ENCODE measurements at places on chromosomes 11 and 22. TPM values are rescaled to one million over a fixed set of nuclear protein-coding genes. Genes with fewer than 3 reads are reported as not detected.

GRCh38 chr11:91097083-91097482 is 874.2 kb upstream of the CHORDC1 start:
- H3K27ac ChIP-seq = no peak overlapping the region
- H3K36me3 ChIP-seq = no peaks in the 10 kb centered on the region
- no peak for DNase-seq
- H3K4me3 ChIP-seq = no peak overlapping the region

- peak overlapping the region; percentile 48 for H3K27ac ChIP-seq
- H3K27me3 ChIP-seq = no peaks in the 10 kb centered on the region
- H3K4me3 ChIP-seq = peak overlapping the region; percentile 70
- H3K36me3 ChIP-seq = peaks cover 27% of the 10 kb centered on the region
- peaks cover 49% of the 10 kb centered on the region for H3K4me1 ChIP-seq
These were observed 459 bp downstream of the SF3B2 start for GRCh38 chr11:66052664-66052982.

GRCh38 chr22:41146573-41146972 is 54.2 kb downstream of the EP300 start:
- no peak overlapping the region for H3K27ac ChIP-seq
- H3K36me3 ChIP-seq = peaks cover 67% of the 10 kb centered on the region
- no peaks in the 10 kb centered on the region for H3K27me3 ChIP-seq

DNA sequence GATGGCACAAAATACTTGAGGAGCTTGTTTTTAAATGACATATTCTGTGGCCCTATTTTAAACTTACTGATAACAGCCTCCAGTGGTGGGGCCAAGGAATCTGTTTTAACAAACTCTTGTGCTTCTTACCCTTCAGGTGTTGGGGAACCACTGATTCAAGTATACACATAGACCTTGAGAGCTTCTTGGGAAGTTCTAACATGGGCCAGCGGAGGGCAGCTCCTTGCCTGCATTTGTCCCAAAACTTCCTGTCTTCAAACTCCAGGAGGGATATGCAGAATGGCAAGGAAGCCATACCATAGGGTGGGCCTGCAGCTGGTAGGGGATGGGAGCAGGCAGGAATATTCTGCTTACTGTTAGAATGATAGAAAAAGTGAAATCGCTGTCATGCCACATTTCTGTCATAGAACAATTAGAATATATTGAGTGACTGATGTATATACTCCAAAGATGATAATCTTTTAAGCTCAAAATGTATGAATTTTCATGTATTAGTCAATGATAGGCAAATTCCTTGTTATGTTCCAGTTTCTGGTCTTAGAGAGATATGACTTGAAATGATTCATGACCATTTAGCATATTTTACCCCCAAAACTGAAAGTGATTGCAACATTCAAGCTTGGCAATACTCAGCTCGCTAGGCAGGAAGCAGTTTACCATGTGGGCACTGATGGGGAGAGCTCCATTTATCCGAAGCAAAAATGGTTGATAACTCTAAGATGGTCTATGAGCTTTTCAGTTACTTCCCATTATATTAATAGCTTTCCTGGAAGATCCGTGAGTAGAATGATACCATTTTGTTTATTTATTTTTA is 9.2 kb downstream of the EXT2 start:
- H3K27me3 ChIP-seq = no peaks in the 10 kb centered on the region
- no peak overlapping the region for H3K27ac ChIP-seq
- no peak overlapping the region for H3K4me3 ChIP-seq
- DNase-seq = no peak

DNA sequence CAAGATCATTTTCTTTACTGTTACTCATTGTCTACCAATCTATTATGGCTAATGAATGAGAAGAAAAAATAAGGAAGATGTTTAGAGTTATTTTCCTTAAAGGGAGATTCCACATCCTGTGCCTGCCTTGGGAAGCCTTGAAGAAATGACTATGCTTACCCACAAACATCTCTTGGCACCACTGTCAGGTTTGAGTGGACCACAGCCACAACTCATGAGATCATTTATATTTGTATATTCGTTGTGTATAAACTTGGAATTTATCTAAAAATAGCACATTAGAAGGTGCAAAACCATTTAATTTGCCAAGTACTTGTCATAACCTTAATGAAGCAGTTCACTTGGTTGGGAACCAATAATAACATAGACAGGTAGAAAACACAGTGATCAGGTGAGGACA is 740.8 kb downstream of the DLG2 start:
- no peaks in the 10 kb centered on the region for H3K27me3 ChIP-seq
- DNase-seq = no peak
- no peaks in the 10 kb centered on the region for H3K4me1 ChIP-seq
- H3K36me3 ChIP-seq = no peaks in the 10 kb centered on the region

DNA sequence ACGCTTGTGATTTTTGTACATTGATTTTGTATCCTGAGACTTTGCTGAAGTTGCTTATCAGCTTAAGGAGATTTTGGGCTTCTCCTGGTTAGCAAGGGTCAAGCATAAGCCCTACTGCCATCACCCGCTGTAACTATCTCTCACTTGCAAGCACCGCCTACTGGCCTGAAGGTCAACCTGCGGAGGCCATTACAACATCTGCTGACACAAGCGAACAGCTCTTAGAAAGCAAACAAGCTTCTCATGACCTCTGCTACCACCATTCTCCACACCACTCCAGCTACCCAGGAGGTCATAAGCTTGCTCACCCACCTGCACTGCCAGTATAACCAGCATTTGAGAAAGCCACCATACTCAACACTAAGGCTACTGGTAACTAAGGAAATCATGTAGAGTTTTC is 288.4 kb upstream of the KIRREL3 start:
- H3K27ac ChIP-seq = no peak overlapping the region
- H3K4me1 ChIP-seq = no peaks in the 10 kb centered on the region
- H3K4me3 ChIP-seq = no peak overlapping the region
- no peaks in the 10 kb centered on the region for H3K27me3 ChIP-seq
- no peaks in the 10 kb centered on the region for H3K36me3 ChIP-seq

- H3K27ac ChIP-seq = peak overlapping the region; percentile 72
- no peaks in the 10 kb centered on the region for H3K27me3 ChIP-seq
- peaks cover 7% of the 10 kb centered on the region for H3K36me3 ChIP-seq
- H3K4me1 ChIP-seq = peaks cover 56% of the 10 kb centered on the region
- no peak for DNase-seq
- H3K4me3 ChIP-seq = no peak overlapping the region
These were observed 16.6 kb upstream of the PHLDA2 start for GRCh38 chr11:2945757-2946287.

- DNase-seq = no peak
- H3K27ac ChIP-seq = no peak overlapping the region
- H3K4me3 ChIP-seq = no peak overlapping the region
- H3K36me3 ChIP-seq = no peaks in the 10 kb centered on the region
- no peaks in the 10 kb centered on the region for H3K27me3 ChIP-seq
These were observed 7.9 kb upstream of the SPON1 start for GRCh38 chr11:13954591-13954990.

GRCh38 chr11:23021287-23021863 is 161.1 kb upstream of the CCDC179 start:
- H3K4me3 ChIP-seq = no peak overlapping the region
- no peaks in the 10 kb centered on the region for H3K36me3 ChIP-seq
- H3K27ac ChIP-seq = no peak overlapping the region
- DNase-seq = peak; percentile 4

GRCh38 chr11:15194671-15195415 is 80.1 kb downstream of the INSC start:
- DNase-seq = no peak
- no peaks in the 10 kb centered on the region for H3K36me3 ChIP-seq
- no peaks in the 10 kb centered on the region for H3K27me3 ChIP-seq
- no peak overlapping the region for H3K4me3 ChIP-seq
- no peaks in the 10 kb centered on the region for H3K4me1 ChIP-seq

DNA sequence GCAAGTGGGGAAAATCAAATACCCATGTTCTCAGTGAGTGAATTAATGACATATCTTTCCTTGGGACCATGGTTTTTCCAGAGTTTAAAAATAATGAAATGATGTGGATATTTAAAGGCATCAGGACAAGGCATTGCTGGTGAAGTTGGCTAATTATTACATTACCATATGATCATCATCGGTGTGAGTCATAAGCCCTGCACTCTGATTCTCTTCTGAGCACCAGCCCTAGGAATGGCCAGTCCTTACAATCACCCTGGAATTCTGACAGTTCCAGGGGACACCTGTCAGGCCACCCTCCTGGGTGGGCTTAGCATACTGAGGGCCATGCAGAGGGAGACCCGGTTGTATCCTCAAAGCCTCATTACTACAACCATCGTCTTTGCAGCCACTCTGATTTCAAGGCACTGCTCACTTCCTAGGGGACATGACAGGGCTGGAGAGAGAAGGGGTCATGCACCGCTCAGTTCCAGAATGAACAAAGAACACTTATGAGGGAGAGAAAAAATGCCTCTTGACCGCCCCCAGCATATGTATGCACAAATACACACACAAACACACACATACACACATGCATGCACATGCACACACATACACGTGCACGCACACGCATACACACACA is 365.0 kb downstream of the MIAT start:
- H3K27me3 ChIP-seq = no peaks in the 10 kb centered on the region
- DNase-seq = no peak
- H3K36me3 ChIP-seq = no peaks in the 10 kb centered on the region
- H3K4me1 ChIP-seq = no peaks in the 10 kb centered on the region
- no peak overlapping the region for H3K27ac ChIP-seq

DNA sequence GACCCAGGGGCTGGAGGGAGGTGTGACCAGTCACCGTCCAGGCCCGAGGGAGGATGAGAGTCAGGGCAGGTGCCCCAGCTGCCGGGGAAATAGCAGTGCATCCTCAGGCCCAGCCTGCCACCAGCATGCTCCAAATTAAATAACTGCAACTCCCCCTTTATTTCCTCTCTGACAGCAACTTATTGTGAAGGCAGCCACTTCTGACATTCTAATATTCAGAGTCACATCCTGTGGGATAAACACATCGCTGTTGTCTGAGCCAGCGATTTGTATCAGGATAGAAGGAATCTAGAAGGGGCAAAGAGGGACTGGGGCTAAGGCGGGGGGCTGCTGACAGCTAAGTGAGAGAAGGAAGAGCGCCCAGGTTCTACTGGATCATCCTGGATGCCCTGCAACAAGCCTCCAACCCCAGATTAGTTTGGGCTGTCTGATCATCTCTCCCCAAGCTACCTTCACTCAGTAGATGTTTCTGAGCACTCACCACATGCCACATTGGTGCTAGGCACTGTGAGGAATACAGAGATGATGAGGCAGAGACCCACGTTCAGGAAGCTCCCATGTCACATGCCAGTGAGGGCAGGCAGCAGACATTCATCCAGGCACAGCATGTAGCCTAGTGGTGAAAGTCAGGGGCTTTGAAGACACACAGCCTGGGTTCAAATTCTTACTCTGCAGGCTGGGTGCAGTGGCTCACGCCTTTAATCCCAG is 214.1 kb downstream of the BUD13 start:
- H3K27ac ChIP-seq = no peak overlapping the region
- H3K4me3 ChIP-seq = no peak overlapping the region
- no peak for DNase-seq
- peaks cover 11% of the 10 kb centered on the region for H3K4me1 ChIP-seq
- no peaks in the 10 kb centered on the region for H3K27me3 ChIP-seq
- no peaks in the 10 kb centered on the region for H3K36me3 ChIP-seq

- H3K4me3 ChIP-seq = peak overlapping the region; percentile 24
- no peaks in the 10 kb centered on the region for H3K36me3 ChIP-seq
- H3K4me1 ChIP-seq = peaks cover 44% of the 10 kb centered on the region
- DNase-seq = no peak
- no peaks in the 10 kb centered on the region for H3K27me3 ChIP-seq
These were observed 2.5 kb upstream of the ADM start for GRCh38 chr11:10302359-10302743.

GRCh38 chr22:26848244-26848920 is 191.0 kb downstream of the MIAT start:
- H3K36me3 ChIP-seq = no peaks in the 10 kb centered on the region
- no peaks in the 10 kb centered on the region for H3K27me3 ChIP-seq
- H3K4me1 ChIP-seq = no peaks in the 10 kb centered on the region
- no peak for DNase-seq

- H3K36me3 ChIP-seq = no peaks in the 10 kb centered on the region
- H3K27me3 ChIP-seq = no peaks in the 10 kb centered on the region
- no peak for DNase-seq
These were observed 16.0 kb downstream of the PARVG start for GRCh38 chr22:44196731-44197131.

GRCh38 chr22:16932577-16932976 is 75.4 kb downstream of the GAB4 start:
- DNase-seq = no peak
- no peaks in the 10 kb centered on the region for H3K27me3 ChIP-seq
- no peak overlapping the region for H3K27ac ChIP-seq
- H3K36me3 ChIP-seq = no peaks in the 10 kb centered on the region
- no peak overlapping the region for H3K4me3 ChIP-seq

- no peaks in the 10 kb centered on the region for H3K27me3 ChIP-seq
- no peaks in the 10 kb centered on the region for H3K4me1 ChIP-seq
- no peaks in the 10 kb centered on the region for H3K36me3 ChIP-seq
- no peak for DNase-seq
- H3K4me3 ChIP-seq = no peak overlapping the region
These were observed 745.2 kb downstream of the KCNA4 start for GRCh38 chr11:29271616-29272015.

DNA sequence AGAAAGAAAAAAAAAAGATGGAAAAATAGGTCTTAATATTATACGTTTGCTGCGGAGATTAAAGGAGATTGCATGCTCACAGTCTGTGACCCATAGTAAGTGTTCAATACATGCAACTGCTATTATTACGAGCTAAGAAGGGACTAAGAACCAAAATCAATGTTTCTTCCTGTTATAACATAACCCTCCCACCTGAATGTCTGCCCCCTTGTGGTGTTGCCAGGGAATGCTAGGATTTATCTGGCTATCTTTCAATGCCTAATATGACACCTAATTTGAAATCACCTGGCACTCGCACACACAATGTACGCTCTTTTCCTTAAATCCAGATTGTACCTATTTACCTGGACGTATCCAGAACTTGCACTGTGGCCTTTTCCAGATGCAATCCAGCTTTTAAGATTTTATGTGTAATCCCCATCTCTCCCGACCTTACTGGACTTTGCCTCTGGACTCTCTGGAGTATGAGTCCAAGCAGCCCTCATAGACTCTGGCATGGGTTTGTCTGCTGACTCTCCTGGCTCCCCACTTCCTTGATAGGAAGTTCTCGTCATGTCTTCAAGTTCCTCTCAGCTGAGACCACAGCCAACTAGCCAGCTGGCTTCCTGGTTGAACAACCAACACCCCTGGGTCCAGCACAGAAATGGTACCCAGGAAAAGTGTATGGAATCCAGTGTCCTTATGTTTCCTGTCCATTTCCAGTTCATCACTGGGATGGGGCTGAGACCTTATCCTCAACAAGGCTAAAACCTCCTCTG is 151.5 kb downstream of the CCDC34 start:
- no peak for DNase-seq
- no peak overlapping the region for H3K4me3 ChIP-seq
- no peaks in the 10 kb centered on the region for H3K27me3 ChIP-seq
- H3K36me3 ChIP-seq = no peaks in the 10 kb centered on the region
- peaks cover 19% of the 10 kb centered on the region for H3K4me1 ChIP-seq
- no peak overlapping the region for H3K27ac ChIP-seq

GRCh38 chr11:132226522-132226921 is 856.1 kb downstream of the NTM start:
- no peak for DNase-seq
- H3K36me3 ChIP-seq = no peaks in the 10 kb centered on the region

- H3K36me3 ChIP-seq = no peaks in the 10 kb centered on the region
- H3K27me3 ChIP-seq = no peaks in the 10 kb centered on the region
- no peak overlapping the region for H3K27ac ChIP-seq
- no peak for DNase-seq
These were observed 322.8 kb upstream of the SYN3 start for GRCh38 chr22:33380789-33381530.

OR5D16 gene
- total RNA-seq = not detected

CCDC81 gene
- total RNA-seq = 4.5 TPM

OR2AT4 gene
- total RNA-seq = not detected

ARL2 gene
- 166 TPM for total RNA-seq

GGTLC3 gene
- 13.3 TPM for total RNA-seq

XKR3 gene
- total RNA-seq = not detected

OR52D1 gene
- not detected for total RNA-seq

RAB39A gene
- 1.1 TPM for total RNA-seq

OLFML1 gene
- 8.2 TPM for total RNA-seq

SPON1 gene
- total RNA-seq = 7.3 TPM

FOXR1 gene
- not detected for total RNA-seq

Measured in thyroid gland (tissue), 4 donors.